Mesothelial cell of epicardium (in vitro differentiated cells): ENCODE measurements at places on chromosomes 4 and X.

GRCh38 chr4:32163125-32163524 is 1443.0 kb downstream of the PCDH7 start:
- DNase-seq = no peak

DNA sequence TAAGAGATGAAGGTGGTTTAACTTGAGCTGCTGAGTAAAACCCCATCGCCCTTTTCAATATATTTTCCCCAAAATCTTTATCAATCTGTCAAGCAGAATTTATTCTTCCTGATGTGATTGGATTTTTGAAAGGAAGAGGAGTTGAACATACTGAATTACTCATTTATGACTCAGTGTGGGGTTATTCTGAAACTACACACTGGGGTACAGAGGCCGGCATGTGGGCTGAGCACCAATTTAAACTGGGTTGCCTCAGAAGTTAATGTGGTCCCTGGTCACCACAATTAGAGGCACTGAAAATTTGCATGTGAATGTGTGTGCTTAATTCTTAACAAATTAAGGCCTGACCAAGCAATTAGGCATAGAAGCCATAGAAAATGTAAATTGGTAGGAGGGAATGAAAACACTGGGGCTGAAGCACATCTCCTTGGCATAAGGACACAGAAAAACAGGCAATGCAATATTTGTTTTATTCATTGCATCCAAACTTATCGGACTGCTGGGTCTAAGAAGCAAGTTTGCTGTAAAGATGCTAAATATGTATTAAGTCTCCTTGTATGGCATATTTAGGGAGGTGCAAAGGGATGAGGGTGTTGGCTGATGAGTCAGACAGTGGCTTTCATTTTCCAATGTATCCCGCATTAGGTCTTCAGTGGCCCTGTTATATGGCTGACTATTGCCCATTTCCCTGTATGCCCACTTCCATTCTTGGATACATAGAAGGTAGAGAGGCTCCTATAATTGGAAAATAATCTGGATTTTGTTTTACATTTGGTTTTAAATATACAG is 170.9 kb downstream of the IL15 start:
- DNase-seq = no peak

- no peak for DNase-seq
Measured at GRCh38 chr4:150217192-150217591, 138.9 kb downstream of the DCLK2 start.

DNA sequence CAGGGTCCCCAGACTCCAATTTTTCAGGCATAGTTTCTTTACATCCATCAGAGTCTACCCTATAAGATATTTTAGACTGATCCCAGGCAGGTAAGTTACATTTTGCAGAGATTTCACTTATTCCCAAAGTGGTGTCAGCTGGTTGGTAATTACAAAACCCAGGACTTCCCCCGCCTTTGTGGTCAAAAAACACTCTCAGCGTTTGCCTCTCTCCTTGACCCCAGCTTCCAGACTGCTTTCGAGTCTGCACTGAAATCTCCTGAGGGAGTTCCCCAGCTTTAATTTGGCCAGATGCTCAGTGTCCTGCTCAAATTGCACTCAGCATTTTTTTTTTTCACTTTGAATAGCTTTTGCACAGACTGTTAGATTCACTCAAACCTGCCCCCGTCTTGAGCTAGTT is 11.2 kb upstream of the AMOT start:
- peak; percentile 51 for DNase-seq

GRCh38 chrX:17471121-17471520 is 96.1 kb downstream of the NHS start:
- no peak for DNase-seq

DNA sequence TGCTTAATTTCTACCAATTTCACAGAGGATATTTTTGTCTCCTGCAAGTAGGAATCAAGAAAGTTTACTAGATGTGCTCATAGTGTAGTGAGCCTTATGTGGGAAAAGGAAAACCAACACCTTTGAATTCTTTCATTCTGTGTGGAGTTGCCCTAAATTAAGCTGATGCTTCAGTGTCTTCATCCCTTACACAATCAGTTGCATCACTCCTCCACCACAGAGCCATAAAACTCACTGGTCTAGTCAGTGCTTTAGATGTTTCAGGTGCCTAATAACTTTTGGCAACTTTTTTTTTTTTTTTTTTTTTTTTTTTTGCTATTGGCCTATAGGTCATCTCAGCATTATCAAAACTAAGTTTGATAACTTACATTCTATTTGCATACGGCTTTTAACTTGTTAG is 41.5 kb downstream of the HHIP start:
- no peak for DNase-seq
